ENCODE measurements at places on chromosomes 13 and 19.

- no peak for DNase-seq
Measured at GRCh38 chr13:41004875-41005693, 14.0 kb downstream of the ELF1 start.

- no peak for DNase-seq
Measured at GRCh38 chr19:19214159-19214490, 2.4 kb downstream of the NCAN start.

GRCh38 chr13:50783066-50783465 lies 60.4 kb downstream of the DLEU7 start:
- no peak for DNase-seq

DNA sequence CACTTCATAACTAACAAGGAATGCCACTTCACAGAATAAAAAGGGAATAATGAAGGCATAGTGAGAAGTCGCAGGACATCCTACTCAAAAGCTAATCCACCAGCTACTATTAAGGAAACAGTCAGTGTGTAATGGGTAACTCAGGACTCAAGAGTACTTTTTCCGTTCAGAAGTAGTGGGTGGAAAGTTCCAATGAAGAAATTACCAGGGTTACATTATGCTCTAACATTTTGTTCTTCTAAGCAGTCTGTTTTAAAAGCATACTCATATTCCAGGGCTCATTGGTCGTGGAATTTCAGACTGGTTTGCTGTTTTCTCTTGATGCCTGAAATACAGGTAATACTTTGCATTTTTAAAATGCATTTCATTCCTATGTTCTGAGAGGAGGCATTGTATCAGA lies 222.4 kb upstream of the IRS2 start:
- DNase-seq, result no peak

GRCh38 chr13:43804461-43805070 lies 17.8 kb upstream of the ENOX1 start:
- no peak for DNase-seq

DNA sequence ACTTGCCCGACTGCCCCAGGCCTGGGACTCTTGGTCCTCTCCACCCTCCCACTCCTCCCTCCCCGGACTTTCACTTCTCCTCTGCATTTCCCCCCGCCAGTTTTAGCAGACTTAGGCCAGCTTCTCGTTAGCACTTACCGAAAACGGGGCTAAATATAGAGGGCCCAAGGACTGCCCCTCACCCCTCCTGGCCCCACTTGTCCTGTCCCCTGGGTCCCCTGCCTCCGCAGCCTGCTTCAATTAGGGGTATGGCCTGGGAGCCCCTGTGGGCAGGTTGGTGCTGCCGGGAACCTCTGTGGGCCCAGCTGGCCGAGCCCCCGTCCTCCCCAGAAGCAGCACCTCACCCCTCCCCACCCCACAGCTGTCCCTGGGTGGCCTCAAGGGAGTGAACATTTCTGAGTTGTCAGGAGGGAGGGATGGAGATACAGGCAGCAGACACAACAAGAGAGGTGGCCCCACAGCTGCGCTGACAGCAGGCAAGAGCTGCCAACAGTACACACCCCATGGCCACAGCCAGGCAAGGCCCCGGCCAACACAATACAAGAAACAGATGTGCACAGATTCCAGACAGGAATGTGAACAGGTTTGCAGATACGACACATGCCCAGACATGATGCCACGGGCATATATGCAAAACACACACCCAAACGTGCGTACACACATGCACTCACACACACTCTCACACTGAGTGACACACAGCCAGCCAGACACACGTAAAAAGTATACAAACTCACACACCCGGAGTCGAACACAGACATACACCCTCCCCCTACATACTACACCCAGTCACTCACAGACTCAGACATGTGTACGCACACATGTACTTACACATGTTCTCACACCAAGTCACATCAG lies 2.6 kb downstream of the POU2F2 start:
- DNase-seq, result no peak

- DNase-seq, result no peak
Measured at GRCh38 chr13:43077906-43078305, 54.5 kb downstream of the DNAJC15 start.

DNA sequence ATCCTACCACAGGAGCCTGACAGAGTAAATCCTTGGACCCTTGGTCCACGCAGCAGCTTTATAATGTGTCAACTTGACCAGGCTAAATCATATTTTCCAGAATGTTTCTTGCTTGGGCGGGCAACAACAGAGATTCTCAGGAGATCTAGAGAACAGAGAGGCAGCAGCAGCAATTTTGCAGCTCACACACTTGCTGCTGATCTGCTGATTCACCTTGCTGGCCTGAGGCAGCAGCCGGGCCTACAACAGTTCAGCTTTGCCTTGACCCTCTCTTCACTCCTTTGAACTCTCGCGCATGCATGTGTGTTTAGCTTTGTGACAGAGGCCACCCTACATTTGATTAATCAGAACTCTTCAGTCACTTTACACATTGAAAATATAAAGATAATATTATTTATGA lies 159.3 kb downstream of the UGGT2 start:
- DNase-seq, result no peak

DNA sequence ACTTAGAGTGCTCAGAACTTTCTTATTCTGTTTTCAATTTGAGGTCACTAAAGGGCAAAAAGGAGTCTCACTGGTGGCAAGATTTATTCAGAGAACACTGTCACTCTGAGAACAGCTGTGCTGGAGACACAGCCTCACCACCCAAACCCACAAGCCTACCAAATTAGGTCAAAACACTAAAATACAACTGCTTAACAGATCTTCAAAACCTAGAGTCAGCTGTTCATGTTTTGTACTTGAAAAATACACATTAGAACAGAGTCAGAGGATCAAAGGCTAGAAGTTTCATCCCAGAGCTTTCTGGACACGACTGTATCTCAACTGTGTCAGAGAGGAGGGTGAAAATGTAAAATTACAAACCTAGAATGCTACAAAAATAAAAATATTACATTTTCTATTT lies 89.3 kb downstream of the MIPEP start:
- DNase-seq, result no peak

DNA sequence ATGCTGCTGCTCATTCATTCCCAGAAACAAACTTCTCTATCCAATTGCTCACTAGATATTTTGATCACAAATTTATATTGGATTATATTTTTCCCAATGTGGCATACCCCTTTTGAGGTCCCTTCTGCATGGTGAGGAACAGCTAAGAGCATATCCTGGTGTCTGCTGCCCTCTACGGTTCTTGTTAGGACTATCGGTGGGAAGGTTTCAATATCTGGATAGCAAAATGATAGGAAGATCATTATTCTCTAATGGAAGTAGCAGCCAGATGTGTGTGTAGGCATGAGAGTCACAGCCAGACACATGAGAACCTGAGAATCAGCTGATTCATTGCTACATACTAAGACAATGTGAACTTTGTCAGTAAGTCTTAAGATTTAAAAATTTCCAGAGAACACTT lies 1422.4 kb upstream of the MIR17HG start:
- DNase-seq, result no peak

Data from activated T-helper 9 cell treated with anti-CD3 and anti-CD28 coated beads, Interleukin-2, amount 50 U/mL, for 16 hours (primary cell).